ENCODE measurements at places on chromosomes 1 and 21. TPM values are rescaled to one million over a fixed set of nuclear protein-coding genes. Genes with fewer than 3 reads are reported as not detected.

The LMNA gene
- 531 TPM for total RNA-seq

The SLC37A1 gene
- 16.5 TPM for total RNA-seq

The SPOCD1 gene
- total RNA-seq: 0.13 TPM

The SMIM1 gene
- total RNA-seq: 1.6 TPM

The LAD1 gene
- total RNA-seq: 271 TPM

The KIAA1614 gene
- total RNA-seq: 4.6 TPM

The DPT gene
- total RNA-seq: 32.9 TPM

The HMGN2 gene
- 128 TPM for total RNA-seq

The TP73 gene
- total RNA-seq: 15.6 TPM

The PGLYRP3 gene
- 57.5 TPM for total RNA-seq

The TSPAN1 gene
- 6.2 TPM for total RNA-seq

The PSRC1 gene
- 6.9 TPM for total RNA-seq

The KIF21B gene
- 1.4 TPM for total RNA-seq

The VWA1 gene
- 36.4 TPM for total RNA-seq

The TEDDM1 gene
- not detected for total RNA-seq

The AGT gene
- 1.7 TPM for total RNA-seq

The IGSF8 gene
- total RNA-seq: 74.5 TPM

The OR2T2 gene
- not detected for total RNA-seq

The MNDA gene
- total RNA-seq: 3.7 TPM

The DONSON gene
- total RNA-seq: 7.6 TPM

The ZNF648 gene
- total RNA-seq: 0.12 TPM

The CLEC20A gene
- not detected for total RNA-seq

The SLC1A7 gene
- not detected for total RNA-seq

The OR2G6 gene
- not detected for total RNA-seq

The LRRC38 gene
- 1.2 TPM for total RNA-seq

The SWT1 gene
- 3.9 TPM for total RNA-seq

The OVAAL gene
- not detected for total RNA-seq

The VANGL2 gene
- 24.4 TPM for total RNA-seq

The SSBP3 gene
- total RNA-seq: 19.3 TPM

The RGS7 gene
- total RNA-seq: not detected

The BEST4 gene
- total RNA-seq: not detected

The TMEM240 gene
- total RNA-seq: 2.6 TPM

The TMPRSS3 gene
- total RNA-seq: 0.52 TPM

The BMP8B gene
- total RNA-seq: 1.6 TPM

The IL20 gene
- total RNA-seq: not detected

The VWA5B1 gene
- not detected for total RNA-seq

The MEX3A gene
- 1.1 TPM for total RNA-seq

The AGL gene
- total RNA-seq: 8.1 TPM

The FRRS1 gene
- 27.7 TPM for total RNA-seq

All from lower leg skin (tissue), 4 donors.